ENCODE measurements at places on chromosomes 2 and 18.

DNA sequence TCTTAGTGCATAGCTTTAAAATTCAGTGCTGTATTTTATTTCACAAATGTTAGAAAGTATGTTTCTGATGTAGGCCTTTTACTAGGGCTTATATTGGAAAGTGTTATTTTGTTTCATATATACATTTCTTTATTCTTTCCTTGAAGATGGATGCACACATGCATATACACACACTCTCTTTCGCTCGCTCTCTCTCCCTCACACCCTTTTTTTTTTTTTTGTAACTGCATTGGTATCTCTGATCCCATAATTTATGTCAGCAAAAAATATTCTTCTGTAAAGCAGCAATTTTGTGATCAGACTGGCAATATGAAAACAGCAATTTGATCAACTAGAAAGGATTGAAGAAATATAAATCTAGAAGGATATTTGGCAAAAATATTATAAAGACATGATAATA, 2.0 kb downstream of the MBD5 start:
- DNase-seq = no peak

DNA sequence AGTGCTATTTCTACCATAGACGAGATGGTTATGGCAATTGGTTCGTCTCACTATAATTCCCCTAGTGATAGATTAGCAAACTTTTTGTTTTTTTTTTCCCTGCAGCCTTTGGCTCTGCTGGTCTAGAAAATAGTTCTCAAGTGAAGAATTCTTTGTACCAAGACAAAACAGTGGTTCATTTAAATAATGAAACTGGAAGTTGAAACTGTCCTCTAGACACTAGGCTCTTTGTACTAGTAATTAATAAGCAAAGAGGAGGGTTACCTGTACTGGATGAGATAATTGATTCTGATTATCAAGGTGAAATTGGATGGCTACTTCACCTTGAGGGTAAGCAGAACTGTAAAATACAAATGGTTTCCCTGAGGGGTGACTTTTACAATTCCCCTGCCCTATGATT, 156.9 kb upstream of the DCC start:
- no peak for DNase-seq

DNA sequence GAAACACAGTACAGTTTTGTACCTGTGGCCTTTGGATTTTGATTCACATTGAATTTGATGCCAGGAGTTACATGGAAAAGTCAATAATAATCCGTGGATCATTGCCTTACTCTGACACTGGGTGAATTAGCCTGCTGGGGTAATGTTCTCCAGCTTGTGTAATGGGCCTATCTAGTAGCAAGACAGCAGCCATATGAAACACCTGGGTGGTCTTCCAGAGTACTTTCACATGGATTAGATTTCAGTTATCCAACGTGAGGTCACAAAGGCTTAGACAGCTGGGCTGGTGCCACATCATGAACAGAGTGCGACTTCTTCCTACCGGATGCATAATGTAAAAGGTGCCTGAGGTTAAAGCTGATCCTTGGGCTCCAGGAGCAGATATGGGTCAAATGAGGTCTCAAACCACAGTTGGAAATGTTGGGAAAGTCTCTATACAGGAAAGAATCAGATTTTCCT, 486.8 kb downstream of the PARD3B start:
- peak; percentile 5 for DNase-seq

DNA sequence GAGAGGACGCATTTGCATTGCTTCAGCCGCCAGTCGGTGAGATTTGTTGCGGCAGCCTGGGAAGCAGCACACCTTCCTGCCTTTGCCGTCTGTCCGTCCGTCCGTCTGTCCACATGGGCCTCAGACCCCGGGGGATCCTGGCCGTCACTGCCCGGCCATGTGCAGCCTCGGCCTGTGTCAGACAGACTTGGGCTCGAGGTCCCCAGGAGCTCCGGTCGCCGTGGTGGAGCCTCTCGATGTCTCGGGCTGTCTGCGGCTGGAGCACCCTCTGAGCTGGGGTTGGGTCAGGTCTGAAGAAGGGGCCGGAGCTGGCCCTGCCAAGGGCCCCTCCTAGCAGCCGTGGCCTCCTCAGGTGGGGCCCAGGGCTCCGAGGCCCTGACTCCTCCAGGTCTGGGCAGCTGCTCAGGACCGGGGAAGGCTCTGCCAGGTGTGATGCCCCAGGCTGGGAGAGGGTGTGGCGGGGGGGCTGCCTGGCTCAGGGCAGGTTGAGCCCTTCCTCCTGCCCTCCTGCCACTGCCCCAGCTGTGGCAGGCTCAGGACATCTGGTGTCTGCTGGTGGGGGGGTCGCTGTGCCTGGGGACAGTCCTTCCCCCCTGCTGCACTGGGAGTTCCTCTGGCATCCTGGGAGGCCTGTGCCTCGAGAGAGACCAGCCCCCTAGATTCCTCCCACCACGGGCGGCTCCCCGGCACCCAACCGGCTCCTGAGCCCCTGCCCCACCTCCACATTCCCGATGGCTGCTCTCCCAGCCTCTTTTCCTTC, 11.8 kb downstream of the NEU4 start:
- DNase-seq = no peak

- no peak for DNase-seq
These were observed 63.0 kb downstream of the GLI2 start for GRCh38 chr2:120798567-120799247.

DNA sequence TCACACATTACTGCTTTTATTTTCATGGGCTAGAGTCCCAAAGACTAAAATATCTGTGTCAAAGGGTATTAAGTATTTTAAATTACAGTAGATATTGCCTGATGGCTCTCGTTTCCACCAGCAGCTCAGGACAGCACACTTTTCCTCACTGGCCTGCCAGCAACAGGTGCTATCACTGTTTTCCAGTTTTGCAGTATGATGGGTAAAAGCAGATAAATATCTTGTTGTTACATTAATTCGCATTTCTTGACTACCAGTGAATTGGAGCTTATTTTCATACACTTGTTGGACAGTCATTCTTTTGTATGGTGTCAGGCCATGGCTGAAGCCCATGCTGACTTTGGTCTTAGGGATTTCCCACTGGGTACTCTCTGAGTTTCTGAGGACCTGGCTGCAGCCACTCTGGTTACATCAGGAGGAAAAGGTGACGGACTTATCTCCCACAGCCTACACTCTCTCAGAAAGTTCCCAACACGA, 4.8 kb downstream of the APOB start:
- no peak for DNase-seq

- DNase-seq = no peak
These were observed 34.0 kb upstream of the CYP26B1 start for GRCh38 chr2:72181616-72182015.

- peak; percentile 33 for DNase-seq
These were observed 6.7 kb downstream of the TNFRSF11A start for GRCh38 chr18:62331581-62332356.

DNA sequence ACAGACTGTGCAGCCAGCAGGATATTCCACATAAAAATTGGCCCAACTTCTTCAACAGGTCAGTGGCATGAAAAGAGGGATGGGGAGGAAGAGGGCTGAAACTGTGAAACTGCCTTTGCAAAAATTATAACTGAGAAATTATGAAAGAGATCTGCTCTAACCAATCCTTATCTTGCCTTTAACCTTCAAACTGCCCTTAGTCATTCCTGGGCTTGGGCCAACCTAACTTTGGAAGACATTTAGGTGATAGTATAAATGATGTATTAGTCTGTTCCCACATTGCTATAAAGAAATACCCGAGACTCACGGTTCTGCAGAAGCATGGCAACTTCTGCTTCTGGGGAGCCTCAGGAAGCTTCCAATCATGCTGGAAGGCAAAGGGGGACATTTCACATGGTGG, 74.5 kb downstream of the RPL31 start:
- DNase-seq = no peak

DNA sequence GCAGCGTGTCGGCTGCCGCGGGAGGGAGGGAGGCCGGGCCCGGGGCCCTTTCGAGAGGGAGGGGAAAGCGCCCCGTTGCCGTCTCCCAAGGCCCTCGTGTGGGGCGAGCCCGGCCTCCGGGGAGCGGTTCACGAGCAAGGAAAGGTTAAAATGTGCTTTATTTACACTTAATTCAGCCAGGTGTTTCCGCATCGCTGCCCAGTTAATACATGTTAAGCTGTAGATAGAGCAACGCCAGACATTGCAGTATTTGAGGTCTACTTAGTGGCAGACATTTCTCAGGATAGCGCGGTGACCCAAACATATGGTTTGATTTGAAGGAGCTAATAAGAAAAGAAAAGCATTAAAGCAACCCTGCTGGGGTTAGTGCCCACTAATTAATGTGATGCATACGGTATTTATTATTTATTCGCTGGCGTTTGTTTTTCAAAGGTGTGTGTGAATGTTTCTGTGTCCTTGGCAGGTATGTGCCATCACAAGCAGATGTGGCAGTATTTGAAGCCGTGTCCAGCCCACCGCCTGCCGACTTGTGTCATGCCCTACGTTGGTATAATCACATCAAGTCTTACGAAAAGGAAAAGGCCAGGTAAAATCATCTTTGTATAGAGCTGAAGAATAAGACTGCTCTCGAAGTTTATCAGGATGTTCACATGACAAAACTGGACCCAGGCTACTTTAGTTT, 571 bp downstream of the EEF1B2 start:
- DNase-seq = no peak
